Endodermal cell (in vitro differentiated cells): ENCODE measurements at places on chromosomes 12 and 14. TPM values are rescaled to one million over a fixed set of nuclear protein-coding genes. Genes with fewer than 3 reads are reported as not detected.

- no peak for DNase-seq
Observed at GRCh38 chr14:50011242-50011641, 105.1 kb downstream of the VCPKMT start.

- no peak for DNase-seq
Observed at GRCh38 chr12:8065991-8066594, at the start of gene C3AR1. C3AR1 (minus strand) TSS chr12:8066359; CDS start chr12:8060185, 6,174 bp downstream.

DNA sequence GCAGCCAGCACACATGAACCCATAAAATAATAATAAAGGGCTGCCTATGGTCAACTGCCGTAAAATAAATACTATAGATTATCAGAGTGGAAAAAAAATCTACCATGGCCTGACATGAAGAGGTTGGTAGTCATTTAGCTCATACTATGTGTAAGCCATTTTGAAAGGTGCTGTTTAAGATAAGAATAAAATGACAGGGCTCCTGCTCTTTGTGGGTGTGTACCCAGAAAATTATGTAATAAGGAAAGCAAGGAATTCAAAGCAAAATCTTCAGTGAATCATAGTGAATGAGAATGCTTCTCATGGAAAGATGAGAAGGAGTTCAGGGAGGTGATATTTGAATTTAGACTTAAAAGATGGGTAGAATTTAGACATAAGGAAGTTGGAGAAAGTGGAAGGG is 42.9 kb upstream of the PPM1H start:
- no peak for DNase-seq

DNA sequence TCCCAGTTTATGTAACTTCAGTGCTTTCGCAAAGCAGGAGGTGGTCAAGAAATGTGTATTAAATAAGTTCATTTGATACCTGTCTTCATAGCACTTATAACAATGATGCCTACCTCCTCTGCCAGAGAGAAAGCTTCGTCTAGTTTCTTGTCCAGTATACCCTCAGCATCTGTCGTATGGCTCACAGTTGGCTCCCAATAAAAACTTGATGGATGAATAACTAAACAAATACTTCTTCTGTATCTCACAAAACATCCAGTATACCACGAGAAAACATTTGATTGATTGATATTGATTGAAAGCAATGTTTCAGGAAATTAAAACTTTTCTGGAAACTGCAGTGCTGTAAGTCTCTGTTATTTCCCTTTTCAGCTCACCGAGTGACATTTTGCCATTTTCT is 26.9 kb upstream of the PTGDR start:
- no peak for DNase-seq

DNA sequence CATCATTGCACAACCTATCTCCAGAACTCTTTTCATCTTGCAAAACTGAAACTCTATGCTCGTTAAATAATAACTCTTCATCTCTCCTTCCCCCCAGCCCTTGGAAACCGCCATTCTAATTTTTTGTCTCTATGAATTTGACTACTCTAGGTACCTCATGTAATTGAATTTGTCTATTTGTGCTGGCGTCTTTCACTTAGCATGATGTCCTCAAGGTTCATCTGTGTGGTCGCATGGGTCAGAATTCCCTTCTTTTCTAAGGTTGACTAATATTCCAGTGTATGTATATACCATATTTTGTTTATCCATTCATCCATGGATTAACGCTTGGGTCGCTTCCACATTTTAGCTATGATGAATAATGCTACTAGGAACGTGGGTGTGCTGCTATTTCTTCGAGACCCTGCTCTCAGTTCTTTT is 80.1 kb downstream of the PLXNC1 start:
- no peak for DNase-seq

- DNase-seq = no peak
Observed at GRCh38 chr12:57112492-57113294, 1.5 kb upstream of the STAT6 start.

DNA sequence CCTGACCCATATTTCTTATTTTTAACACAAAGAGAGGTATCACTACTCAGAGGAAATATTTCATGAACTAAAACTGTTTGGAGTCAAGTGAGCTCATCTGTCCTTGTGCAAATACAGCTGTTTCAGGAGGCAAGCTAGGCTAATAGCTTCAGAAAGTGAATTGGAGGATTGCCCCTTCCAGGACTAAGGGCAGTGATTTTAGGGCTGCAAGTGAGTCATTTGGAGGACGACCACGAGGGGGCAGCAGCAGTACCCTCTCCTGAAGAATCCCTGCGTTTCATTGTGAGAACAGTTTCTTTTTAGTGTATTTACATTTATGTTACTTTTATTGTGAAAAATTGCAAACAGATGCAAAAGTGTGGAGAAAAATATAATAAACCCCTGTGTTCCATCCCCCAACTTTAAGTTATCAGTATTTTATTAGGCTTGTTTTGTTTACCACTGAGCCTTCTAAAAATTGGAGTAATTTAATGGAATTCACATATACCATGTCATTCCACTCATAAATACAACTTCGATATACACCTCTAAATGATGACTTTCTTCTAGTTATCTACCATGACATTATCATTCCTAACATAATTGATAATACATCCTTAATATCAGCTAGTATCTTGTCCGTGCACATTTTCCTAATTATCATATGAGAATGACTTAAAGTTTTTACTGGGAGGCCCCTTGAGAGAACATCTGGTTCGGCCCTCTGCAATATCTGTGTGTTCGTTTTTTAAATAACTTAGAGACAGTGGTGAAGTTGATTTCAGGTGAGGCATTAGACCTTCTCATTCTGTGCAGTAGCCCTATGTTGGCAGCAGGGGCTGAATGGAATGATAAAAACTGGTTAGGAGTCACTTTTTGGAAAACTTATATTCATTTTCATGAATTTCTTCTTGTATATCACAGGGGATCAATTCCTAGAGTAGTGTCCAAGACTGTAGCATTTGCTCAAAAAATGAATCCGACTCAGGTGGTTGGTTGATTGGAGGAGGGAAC is 13.7 kb downstream of the FOXJ2 start:
- peak; percentile 96 for DNase-seq

DNA sequence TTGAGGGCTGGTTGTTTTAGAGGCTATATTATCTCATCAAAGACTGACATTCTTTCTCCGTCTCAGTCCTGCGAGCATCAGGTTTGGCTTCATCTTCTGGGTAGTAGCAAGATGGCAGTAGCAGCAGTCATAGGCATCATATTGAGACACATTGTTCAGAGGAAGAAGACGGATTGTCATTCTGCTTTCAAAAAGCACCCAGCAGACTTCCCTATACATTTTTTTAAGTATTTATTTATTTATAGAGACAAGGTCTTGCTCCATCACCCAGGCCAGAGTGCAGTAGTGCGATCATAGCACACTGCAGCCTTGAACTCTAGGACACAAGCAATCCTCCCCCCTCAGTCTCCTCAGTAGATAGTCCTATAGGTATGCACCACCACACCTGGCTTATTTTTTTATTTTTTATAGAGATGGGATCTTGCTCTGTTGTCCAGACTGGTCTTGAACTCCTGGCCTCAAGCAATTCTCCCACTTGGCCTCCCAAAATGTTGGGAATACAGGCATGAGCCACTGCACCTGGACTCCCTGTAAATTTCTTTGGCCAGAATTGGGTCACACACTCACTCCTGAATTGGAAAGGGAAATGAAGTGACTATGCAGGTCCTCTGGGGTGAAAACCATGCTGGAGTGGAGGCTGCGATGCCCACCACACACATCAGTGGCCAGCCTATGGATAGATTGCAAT is 125.4 kb downstream of the SLC38A6 start:
- DNase-seq = no peak

DNA sequence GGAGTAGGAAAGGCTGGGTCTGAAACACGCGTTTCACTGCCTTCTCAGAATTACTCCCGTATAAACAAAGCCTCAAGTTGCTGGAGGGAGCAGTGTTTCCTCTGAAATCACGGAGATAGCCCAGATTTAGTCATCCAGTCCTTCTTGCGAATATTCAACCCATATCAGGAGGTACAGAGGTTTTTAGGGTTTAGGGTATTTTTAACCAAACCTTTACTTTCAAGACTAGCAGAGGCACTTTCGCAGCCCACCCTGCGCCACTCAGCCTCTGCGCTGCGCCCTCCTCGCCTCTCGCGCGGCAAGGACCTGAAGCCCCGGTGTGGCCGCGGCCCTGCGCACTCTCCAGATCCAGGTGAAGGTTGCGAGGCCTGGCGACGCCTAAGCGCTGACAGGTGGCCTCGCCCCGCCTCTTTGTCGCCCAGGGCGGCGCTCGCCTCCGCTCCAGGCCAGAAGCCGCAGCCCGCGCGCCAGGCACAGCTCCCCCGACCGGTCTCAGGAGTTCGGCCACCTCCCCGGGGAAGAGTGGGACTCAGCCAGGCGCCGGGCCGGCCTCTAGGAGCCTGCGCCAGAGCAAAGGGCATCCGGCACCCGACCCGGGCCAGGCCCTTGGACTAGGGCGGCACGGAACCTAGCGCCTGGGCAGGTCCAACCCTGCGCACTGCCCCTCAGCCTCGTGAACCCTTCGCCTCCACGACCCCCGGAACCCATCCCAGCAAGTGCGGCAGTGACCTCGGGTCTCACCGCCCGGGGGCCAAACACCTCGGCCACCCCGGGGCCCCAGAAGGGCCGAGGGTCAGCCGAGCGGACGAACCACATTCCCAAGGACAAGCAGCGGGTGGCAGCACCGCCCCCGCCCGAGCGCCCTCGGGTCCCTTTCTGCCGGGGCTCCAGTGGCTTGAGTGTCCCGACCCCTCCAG is 1.8 kb upstream of the SAMD4A start:
- peak; percentile 95 for DNase-seq

DNA sequence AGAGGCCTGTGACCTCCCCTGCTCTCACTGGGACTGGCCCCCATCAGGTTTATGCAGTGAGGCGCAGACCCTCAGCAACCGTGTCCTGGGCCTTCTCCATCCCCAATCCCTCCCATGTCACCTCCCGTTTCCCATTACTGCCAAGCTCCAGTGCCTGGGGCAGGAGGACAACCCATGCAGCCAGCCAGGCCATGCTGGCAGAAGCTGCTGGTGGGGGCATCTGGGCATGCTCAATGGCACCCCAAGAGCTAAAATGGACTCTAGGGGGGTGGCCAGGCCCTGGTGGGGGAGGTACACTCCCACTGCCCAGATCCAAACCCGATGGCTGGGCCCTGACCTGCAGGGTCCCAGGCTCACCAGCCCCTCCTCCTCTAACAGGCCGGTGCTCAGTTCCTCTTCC is 20.5 kb upstream of the GPR132 start:
- no peak for DNase-seq

- DNase-seq = no peak
Observed at GRCh38 chr12:113366827-113367226, 8.4 kb downstream of the PLBD2 start.

DNA sequence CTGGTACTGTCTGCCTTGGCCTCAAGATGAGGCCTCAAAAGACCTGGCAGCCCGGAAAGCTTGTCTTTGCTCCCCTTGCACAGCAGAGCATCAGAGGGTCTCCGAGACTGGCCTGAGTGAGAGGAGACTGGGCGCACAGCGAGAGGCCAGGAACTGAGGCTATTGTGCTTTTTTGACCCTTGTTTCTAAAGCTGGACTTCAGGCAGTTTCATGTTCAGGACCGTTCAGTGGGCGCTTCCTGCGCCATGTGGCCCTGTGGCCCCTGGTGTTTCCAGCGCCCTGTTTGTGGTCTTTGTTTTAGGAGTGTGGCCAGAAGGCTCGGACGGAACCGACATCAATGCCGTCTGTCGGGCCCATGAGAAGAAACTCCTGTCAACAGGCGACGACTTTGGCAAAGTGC is 126.3 kb upstream of the EVL start:
- DNase-seq = no peak

- DNase-seq = no peak
Observed at GRCh38 chr12:49667325-49668090, 39.7 kb downstream of the FMNL3 start.

- DNase-seq = no peak
Observed at GRCh38 chr12:70319605-70320004, 46.5 kb upstream of the KCNMB4 start.

GRCh38 chr12:43131301-43131700 is 420.7 kb downstream of the ADAMTS20 start:
- peak; percentile 55 for DNase-seq

Gene SMCO2
- 1.0 TPM in 1 of 2 replicates, not detected in the other for total RNA-seq

Gene MYL2
- not detected in 2 replicates for total RNA-seq

Gene KRT8
- total RNA-seq = 1,526 and 1,663 TPM in 2 replicates

Gene RPGRIP1
- total RNA-seq = not detected in 3 replicates

Gene E2F7
- 18.0 and 21.2 TPM in 2 replicates for total RNA-seq

Gene LRRC10
- total RNA-seq = not detected in 3 replicates

Gene M6PR
- total RNA-seq = 87.9 to 126 TPM (median 116 TPM) in 3 replicates

Gene PPP1R36
- total RNA-seq = 0.24 and 0.59 TPM in 2 replicates
